ENCODE measurements at places on chromosomes 5 and 9.

GRCh38 chr5:32165-32564 lies 59.8 kb upstream of the PLEKHG4B start:
- DNase-seq: no peak

- no peak for DNase-seq
These were observed 458.4 kb downstream of the KDM4C start for GRCh38 chr9:7216004-7216841.

DNA sequence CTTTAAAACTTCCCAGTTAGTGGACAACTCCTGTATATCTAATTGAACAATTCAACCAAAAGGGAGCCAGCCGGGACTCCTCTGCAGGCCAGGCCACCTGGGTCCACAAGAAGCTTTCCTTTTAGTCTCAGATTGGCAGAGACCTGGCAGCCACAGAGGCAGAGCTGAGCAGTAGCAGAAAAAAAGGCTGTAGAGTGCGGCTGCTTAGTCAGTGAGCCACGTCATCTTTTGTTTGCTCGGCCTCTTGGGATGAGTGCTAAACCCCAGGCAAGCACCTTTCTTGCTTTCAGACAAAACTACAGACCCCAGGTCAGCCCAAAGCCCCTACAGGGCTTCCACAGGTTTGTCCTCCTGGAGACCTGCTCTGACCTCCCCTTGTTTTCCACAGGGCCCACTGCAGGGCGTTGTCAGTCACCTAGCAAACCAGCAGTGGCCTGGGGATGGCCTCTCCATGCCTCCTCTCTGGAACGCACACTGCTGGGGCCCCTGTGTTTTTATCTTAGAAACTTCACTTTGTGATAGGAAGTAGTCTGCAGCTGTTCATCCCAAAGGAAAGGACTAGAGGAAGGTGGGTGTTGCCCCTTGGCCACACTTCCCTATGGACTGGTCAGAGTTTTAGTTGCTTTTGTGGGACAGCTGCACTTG lies 49.9 kb downstream of the SHB start:
- DNase-seq: no peak

DNA sequence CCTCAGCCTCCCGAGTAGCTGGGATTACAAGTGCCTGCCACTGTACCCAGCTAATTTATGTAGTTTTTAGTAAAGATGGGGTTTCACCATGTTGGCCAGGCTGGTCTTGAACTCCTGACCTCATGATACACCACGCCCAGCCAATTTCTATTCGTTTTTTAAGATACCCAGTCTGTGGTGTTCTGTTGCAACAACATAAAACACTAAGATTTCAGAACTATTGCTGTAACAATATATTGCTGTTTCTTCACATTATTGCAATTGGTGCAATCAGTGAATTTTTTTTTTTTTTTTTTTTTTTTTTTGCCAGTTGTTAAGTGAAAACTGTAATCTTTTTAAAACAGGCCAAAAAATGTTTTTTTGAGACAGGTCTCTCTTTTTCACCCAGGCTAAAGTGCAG lies 9.9 kb downstream of the SRP19 start:
- no peak for DNase-seq

DNA sequence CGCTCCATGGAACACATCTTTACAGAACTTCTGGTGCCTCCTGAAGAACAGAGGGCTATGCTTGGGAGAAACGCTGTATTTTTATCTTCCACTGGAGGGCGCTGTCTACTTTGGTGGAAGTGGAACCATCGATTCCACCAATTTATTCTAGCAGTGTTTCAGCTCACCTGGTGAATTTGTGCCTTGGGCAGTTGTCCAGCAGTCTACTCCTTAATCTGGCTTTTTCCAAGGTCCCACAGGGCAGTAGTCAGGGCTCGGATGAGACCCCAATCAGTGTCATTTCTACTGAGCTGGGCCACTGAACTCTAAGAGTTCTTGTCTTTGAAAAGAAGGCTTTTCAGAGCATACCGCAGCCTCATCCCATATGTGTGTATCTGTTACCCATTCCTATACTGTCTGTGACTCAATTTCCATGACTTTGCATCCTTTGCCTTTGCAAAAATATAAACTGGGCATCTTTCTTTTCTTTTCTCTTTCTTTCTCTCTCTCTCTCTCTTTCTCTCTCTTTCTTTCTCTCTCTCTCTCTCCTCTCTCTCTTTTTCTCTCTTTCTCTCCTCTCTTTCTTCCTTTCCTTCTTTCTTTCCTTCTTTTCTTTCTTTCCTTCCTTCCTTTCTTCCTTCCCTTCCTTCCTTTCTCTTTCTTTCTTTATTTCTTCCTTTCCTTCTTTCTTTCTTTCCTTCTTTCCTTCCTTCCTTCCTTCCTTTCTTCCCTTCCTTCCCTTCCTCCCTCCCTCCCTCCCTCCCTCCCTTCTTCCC lies 138.4 kb upstream of the ZNF618 start:
- no peak for DNase-seq

DNA sequence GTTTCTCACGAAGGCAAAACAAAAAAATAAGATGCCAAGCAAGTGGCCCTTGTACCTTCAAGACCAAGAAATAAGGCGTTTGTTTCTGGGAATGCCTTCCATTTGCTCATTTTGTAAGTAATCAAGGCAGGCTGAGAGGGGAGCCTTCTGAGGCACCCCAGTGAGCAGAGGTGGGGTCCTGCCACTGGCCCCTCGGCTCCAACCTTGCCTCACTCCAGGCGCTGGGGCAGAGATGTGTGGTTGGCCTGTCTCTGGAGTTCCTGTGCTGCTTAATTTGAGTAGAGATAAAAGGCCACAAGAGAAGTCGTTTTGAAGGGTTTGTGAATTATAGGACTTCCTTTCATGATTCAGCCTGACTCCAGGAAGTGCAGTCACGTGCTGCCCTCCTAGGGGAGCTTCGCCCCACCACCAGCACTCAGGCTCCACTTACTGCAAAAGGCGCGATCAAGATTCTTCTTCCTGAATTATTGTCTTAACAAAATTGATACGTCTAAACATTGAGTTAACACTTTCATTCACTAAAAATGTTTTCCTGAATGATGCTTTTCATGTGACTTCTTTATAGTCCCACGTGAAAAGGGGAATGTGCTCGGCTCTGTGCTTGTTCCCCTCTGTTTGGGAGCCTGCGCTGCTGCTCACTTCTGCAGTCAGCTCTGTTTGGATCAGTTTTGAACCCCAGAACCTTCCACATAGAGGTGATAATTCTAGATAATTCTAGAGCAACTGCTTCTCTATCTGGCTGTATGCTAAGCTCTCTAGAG lies 13.7 kb downstream of the SYK start:
- no peak for DNase-seq

DNA sequence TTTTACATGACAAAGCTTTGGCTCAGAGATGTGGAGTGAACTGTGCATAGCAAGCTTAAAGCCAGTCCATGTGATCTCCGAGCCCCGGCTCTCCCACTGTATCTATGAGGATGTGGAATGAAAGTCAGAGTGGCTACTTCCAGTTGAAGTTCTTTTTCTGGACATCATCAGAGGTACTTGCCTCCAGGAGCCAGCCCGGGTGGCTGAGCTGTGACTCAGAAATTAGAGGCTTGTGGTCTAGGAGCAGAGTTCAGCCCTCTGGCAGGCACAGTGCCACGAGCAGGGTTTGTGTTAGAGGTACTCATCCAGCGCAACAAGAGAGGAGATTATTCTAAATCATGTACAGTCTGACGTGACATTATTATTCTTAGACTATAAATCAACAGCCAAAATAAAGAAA lies 322.5 kb downstream of the CDK5RAP2 start:
- no peak for DNase-seq

- DNase-seq: no peak
These were observed 9.3 kb upstream of the AFAP1L1 start for GRCh38 chr5:149262315-149262714.

DNA sequence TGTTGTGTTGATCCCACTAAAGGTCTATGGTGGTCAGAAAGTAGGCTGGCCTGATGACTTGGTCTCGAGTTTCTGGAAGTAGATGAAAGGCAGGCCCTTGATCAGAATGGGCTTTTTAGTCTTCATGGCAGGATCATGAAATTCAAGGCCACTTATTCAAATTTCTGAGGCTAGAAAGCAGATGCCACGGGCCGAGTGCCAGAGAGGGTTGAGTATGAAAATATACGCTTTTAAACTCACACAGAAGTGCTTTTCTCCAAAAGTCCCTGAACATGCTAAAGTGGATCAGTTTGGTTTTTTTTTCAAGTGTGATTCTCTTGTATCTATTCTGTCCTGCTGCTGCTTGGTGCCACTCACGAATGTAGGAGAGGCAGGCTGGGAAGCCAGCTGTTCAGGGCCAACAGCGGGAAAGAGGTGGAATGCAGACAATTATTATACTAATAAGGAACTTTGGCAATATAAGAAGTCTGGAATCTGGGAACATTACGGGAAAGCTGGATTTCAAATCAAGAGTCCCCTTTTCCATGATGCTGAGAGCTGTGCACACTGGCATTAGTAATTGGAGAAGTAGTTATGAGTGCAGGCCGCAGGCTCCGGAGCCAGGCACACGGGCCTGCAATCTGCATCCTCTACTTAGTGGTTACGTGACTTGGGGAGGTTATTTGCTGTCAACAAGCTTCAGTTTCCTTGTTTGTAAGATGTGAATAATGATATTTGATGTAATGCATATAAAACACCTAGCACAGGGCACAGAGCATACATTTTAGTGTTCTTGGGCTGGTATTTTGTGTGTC lies 95.8 kb downstream of the LMNB1 start:
- no peak for DNase-seq

DNA sequence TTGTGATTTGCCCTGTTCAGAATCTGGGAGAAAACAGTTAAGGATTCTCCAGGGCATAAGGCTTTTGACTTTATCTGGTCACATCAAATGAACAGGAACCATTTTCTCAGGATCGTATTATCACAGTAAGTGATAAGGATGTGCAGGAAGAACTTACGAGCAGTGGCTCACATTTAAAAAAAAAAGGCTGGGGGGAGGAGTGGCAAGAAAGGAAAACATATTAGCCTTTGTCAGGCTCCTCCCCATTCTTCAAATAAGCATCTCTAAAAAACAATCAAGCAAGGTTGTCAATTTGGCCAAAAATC lies 234.3 kb upstream of the TMEM161B start:
- no peak for DNase-seq

DNA sequence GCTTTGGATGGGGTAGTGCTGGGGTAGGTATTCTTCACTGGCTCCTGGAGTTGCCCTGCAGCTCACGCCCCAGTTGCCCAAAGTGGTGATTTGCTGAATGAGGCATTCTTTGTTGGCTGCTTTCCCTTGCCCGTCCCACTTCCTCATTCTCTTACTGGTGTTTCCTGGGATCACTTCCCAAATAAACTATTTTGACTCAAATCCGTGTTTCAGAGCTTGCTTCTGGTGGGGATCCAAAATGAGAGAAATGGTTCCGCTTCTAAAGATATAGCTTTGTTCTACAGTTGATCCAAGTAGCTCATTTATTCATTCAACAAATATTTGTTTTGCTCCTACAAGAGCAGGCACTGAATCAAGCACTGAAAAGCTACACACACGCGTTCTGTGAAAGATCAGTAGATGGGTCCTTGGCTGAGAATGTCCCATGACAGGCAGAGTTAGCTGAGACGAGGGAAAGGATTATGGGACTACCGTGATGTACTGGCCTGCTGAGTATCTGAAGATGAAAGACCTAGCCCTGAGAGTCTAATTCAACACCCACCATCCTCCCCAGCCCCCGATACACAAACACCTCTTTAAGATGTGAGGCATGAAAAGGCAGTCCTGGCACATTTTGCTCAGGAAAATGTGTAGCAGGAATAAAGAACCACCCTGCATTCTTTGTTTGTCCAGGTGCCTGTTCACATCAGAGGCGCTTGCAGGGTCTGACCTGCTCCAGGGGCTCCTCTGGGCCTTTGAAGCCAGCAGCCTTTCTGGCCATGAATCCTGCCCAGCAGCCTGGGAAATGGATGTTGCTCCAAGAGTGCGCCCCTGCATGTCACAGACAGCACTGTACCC lies 143.1 kb upstream of the RANBP3L start:
- DNase-seq: no peak

DNA sequence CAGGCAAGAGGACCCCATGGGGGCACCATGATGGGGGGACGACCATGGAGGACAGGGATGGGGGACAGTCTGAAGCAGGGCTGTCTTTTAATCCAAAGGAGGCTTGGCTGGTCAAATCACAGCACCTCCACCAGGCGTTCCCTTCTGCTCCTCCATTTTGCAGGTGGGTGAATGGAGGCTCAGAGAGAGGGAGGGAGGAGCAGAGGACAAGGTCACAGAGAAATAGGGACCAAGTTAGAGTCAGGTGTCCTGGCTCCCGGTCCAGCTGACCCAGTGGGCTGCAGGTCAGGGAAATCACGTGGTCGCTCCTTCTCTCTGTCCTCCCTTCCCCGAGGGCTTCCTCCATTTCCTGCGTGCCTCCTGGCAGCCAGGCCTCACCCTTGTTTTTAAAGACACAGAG lies 156.4 kb upstream of the SMIM23 start:
- no peak for DNase-seq

DNA sequence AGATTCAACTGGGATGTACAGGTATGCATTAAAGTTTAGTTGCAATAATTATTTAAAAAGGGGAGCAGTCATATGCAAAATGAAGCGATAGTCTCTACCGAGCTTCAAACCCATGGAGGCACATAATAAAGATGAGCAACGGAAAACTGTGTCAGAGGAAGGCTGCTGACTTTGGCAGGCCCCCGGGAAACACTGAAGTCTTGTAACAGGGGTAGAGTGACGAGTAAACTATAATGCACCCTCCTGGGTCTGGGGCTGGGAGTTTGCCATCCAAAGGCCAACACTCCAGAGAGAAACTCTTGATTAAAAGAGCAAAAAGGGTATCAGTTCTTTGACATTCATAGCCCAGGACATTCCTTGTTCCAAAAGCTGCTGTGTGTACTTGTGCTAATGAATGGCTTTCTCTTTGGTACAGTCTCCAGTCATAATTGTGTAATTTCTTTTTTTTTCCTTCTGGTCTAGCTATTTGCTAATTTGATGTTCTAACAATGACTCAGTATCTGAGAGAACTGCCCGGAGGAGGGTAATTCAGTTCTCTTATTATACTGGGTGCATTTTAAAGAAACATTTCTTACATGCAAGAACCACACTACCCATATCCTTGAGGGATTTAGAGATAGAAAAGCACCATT lies 59.2 kb downstream of the TNC start:
- no peak for DNase-seq

Measured in GM19239 (cell line).